ENCODE measurements at places on chromosomes 6 and 20. TPM values are rescaled to one million over a fixed set of nuclear protein-coding genes. Genes with fewer than 3 reads are reported as not detected.

- DNase-seq, result no peak
Measured at GRCh38 chr6:136226674-136227377, 23.3 kb downstream of the MTFR2 start.

- DNase-seq, result no peak
Measured at GRCh38 chr6:110596354-110596753, 119.9 kb upstream of the SLC22A16 start.

The MTFR2 gene
- 3.5 TPM for polyA plus RNA-seq

GRCh38 chr6:7035837-7036249 is 71.9 kb upstream of the RREB1 start:
- DNase-seq, result no peak

DNA sequence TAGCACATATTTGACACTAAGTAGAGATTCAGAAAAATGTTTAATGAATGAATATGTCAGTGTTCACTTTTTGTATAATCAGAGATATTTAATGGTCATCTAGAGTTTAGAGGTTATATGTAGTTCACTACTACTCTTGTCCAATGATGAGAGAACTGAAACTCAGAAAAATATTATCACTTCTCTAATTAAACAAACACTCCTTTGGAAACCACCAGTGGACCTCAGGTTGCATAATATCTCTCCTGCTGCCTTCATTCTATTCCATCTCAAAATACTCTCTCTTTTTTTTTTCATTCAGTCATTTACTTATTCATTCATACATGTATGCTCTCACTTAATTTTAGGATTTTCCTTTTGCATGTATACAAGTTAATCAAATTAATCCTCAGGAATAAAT is 423.1 kb upstream of the RNF217 start:
- no peak for DNase-seq

The PTGIS gene
- polyA plus RNA-seq, result 6.8 TPM

DNA sequence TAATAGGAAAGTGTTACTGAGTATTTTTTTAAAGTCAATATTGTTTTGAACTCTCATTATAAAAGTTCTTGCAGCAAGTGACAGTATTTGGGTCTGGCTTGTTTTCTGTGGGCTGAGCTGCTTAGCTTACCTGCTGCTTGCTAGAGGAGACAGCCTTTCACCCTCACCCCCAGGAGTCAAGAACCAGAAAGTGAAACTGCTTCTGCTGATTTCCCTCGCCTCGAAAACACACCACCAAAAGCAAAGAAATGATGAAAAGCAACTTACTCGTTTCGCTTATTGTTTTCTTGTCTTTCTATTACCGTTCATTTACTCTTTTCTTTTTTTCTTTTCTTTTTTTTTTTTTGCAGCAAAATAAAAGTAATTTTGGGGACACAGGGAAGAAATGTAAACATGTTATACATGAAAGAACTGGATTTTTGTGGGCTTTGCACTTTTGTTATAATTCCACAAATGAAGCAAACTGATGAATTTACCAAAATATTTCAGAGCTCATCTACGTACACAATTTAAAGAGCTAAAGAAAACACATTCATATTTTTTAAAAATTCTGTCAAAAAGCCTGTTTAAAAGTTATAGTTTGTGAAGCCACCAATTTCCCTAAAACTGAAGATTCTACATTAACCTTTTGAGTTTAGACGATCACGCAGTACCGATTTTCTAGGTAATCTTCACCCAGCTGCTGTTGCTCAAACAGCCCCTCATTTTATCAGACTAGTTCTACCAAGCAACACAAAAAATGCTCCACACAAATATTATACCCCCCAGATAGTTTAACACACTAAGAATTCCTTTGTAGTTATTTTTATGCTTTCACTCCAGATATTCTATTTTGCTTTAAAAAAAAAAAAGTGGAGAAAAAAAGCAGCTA is 1.7 kb downstream of the SCML4 start:
- no peak for DNase-seq

DNA sequence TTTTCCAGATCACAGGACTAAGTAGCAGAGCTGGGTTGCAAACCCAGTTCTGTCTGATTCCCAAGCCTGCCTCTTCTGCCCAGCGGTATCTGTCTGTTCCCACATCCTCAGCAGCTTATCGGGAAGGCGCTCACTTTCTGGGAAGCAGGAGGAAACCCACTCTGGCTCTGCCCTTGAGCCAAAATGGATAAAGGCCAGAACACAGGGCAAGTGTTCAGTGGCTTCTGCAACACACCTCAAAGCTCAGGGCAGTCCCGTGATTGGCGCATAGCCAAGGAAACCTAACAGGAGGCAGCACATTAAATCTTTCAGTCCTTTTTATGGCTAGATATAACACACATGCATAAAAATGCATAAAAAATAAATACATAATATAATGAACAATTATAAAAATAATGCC is 262.2 kb downstream of the NRN1 start:
- DNase-seq, result no peak

DNA sequence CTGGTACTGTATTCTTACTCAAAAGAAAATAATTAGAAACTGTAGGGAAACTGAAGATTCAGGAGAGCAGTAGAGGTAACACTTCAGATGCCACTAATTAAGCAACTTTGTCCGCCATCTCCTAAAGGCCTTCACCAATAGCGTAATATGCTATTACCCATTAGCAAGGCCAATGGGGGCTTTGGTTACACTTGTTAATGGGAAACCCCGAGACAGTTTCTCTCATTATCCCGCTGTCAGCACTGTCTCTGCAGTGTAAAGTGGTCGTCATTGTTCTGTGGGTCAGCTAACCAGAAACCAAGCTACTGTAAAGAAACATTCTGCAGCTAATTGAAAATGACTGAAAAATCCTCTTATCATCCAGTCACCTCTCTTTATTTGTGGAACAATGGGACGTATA is 468.0 kb upstream of the POU3F2 start:
- no peak for DNase-seq
